T-helper 22 cell (primary cell): ENCODE measurements at places on chromosomes 16 and 17.

GRCh38 chr16:1272453-1273198 lies 16.8 kb downstream of the TPSD1 start:
- no peak for DNase-seq

- DNase-seq: no peak
These were observed 37.1 kb downstream of the ARHGAP44 start for GRCh38 chr17:12826431-12826830.

DNA sequence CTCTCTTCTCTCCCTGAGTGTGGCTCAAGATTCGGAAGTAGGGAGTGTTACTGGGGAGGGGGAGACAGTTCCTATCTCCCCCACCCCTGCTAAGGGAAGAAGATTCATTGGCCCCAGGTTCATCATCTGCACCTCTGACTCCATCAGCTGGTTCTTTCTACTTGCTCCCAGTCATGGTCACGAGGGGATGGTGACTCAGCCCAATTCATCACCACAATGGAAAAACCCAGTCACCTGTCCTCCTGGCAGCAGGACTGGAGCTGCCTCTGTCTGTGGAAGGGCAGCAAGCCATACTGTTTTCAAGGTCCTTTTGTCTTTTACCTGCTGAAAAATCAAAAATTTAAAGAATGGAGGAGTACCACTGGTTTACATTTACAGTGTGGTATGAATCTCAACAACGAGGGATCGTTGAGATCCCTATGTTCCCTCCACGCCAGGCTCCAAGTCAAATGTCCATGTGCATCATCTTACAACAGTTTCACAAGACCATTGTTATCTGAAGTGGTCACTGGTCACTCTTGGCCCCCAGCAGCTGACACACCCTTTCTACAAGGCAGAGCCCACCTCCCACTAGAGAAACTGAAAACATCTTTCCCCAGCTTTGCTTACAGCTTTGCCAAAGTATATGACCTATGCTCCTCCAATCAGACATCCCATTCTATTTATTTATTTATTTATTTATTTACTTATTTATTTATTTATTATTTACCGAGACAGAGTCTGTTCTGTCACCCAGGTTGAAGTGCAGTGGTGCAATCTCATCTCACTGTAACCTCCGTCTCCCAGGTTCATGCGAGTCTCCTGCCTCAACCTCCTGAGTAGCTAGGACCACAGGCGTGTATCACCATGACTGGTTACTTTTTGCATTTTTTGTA lies 40.4 kb upstream of the NDRG4 start:
- no peak for DNase-seq

DNA sequence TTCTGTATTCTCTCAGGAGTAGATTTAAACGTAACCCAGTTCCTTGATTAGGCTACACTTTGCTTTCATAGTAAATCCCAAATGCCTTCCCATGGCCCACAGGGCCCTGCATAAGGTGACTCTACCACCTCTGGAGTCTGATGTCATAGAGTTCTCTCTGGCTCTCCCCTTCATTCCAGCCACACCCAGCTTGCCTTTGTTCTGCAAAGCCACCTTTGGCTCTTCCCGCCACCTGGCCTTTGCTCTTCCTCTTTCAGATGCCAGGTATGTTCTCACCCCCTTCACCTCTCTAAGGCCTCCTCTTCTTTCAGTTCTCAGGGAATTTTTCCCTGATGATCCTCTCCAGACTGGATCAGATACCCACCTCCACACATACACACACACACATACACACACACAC lies 141.3 kb upstream of the HSBP1 start:
- DNase-seq: no peak

DNA sequence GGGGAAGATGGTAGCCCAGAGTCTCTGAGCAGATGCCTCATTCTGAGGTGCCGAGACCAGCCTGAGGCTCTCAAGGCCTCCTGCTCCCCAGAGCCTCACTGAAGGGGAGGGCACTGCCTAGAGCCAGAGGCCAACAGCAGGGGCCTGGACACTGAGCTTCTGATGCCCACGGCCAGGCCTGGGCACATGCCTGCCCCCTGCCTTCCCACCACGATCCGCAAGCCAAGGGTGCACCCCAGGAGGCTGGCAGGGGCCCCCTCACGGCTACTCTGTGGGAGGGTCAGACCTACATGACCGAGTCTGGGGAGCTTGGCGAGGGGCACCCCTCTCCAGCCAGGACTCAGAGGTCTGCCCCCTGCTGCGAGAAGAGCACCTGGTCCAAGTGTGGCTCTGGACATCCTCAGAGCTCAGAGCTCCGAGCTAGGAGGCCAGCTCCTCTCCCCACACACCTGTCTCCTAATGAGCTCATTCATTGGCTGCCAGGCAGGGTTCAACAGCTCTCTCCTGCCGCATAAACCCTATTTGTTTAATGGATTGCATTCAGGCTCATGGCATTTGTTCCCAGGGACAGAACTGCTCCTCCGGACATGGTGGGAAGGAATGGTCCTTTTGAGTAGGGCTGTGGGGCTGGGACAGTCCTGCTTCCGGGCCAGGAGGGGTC lies 13.9 kb downstream of the OTOP3 start:
- DNase-seq: no peak

DNA sequence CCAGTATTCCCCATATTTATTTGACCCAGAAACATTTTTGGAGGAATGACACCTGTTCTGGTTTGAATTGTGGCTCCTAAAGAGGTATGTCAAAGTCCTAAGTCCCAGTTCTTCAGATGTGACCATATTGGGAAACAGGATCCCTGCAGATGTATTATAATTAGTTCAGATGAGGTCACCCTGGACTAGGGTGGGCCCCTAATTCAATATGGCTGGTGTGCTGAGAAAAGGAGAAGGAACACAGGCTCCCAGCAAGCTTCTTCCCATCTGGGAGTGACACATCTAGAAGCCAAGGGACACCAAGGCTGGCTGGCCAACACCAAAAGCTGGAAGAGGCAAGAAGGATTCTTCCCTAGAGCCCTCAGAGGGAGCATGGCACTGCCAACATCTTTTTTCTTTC lies 3.8 kb upstream of the GCSH start:
- DNase-seq: no peak

- DNase-seq: no peak
These were observed 443.3 kb downstream of the HAPSTR1 start for GRCh38 chr16:9534759-9535158.

DNA sequence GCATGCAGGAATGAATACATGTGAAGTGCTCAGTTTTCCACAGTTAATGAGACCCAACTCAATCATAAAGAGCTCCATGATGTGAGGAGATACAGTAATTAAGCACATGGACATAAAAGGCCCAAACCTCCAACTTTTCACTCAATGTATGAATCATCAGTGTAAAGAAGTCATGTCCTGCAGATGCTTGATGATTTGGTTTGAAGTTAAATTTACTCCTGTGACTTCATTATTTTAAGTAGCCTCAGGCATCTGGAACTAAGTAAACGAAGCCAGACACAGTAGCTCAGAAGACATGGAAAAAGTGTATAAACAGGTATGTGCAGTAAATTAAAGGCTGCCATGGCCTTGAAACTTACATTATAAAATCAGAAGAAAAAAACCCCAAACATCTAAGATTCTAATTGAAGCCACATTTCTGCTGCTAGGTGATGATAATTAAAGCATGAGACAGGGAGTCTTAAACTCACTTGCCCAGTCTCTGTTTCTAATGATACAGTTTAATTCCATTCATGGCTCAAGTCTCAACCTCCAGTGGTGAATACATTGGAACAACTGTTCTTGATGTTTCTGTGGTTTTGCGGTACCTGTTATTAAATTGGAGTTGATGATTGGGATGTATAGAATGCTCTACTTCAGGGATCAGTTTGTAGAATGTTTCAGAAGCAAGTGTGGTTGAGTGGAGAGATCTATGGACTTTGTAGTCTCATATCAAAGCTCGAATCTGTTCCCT lies 28.9 kb upstream of the CCL2 start:
- DNase-seq: no peak

GRCh38 chr17:3910420-3911270 lies 5.6 kb downstream of the P2RX1 start:
- DNase-seq: no peak

DNA sequence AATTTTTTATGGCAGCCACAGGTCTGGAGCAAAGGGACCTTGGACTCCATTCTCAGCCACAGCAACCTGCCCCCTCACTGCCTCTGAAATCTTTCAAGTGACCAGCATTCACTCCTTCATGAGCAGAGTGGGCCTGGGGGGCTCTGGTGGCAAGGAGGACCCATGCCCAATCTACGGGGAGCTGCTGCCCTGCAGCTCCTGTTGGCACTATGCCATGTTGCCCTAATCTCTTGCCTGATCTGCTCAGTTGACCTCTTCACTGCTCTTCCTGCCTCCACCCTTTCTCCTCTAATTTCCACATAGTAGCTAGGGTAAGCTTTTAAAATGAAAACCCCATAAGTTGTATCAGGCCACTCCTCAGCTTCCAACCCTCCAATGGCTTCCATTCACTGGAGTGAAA lies 2.9 kb upstream of the PRKCB start:
- DNase-seq: no peak

GRCh38 chr16:85429776-85430522 lies 183.2 kb upstream of the GSE1 start:
- no peak for DNase-seq

GRCh38 chr16:81798311-81799137 lies 19.4 kb downstream of the PLCG2 start:
- no peak for DNase-seq

- no peak for DNase-seq
These were observed 931 bp upstream of the WIPF2 start for GRCh38 chr17:40218006-40218739.

GRCh38 chr17:80812362-80813088 lies 179.1 kb upstream of the CHMP6 start:
- no peak for DNase-seq

GRCh38 chr17:1643999-1644492 lies 1.5 kb downstream of the SCARF1 start:
- no peak for DNase-seq
